ENCODE measurements at places on chromosomes 1 and 21. TPM values are rescaled to one million over a fixed set of nuclear protein-coding genes. Genes with fewer than 3 reads are reported as not detected.

DNA sequence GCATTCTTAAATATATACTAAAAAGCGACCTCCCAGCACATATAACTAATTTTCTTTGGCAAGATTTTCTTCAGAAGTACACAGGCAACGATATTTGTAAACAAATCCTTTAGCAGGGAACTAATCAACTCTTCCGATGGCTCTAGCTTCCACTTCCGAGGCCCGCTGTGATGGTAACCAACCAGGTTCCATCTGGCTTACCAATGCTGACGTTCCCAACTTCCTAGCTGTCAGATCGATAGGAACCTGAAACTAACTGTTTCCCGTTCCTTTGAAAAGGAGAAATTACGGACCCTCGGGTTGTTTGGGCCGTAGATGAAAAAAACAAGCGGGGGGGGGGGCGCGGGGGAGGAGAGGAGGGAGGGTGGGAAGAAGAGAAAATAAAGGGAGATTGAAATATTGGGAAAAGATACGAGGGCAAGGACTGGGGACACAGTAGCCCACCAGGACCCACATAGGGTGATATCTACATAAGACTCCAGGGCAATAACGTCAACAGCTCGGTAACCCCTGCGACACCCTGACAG, 513 bp downstream of the GTF2B start:
- DNase-seq = peak; percentile 41

- peak; percentile 74 for DNase-seq
These were observed 12.4 kb upstream of the EVI5 start for GRCh38 chr1:92797297-92797696.

GRCh38 chr1:111203681-111204200, 3.3 kb upstream of the DENND2D start:
- no peak for DNase-seq

DNA sequence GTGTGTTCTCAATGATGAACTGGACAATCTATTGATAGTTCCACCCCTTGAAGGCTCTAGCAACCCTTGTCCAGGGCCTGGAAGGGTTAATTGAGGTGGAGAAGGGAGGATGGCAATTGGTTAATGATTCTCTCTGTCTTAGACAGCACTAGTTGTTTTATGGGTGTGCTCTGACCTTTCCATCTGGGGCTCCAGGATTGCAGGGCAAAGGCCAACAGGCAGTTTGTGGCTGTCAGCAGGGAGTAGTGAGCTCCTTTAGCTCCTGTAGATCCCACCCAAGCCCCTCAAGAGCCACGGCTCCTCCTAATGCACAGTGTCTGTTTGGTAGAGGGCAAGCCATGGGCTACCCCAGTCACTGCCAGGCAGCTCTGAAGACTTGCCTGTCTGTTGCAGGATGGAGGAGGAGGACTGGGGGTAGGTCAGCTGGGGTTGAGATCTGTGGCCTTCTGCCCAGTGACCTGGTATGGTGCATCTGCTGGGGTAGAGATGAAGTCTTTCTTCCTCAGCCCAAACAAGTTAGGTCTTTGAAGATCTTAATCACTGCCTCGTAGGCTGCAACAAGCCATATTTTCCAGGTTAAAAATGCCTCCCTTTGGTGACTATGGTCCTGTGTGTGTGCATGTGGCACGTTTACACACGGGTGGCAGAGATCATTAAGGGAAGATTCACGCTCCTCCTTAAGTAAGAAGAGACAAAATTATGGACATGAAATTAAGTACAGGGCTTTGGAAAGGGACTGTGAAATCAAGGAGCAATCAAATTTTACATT, 7.7 kb downstream of the MROH7 start:
- no peak for DNase-seq

- DNase-seq = no peak
These were observed 80.6 kb downstream of the RASAL2 start for GRCh38 chr1:178174539-178174938.

GRCh38 chr1:164813776-164814175, 254.8 kb downstream of the PBX1 start:
- DNase-seq = no peak

- DNase-seq = no peak
These were observed 72.1 kb downstream of the LMX1A start for GRCh38 chr1:165284454-165284853.

DNA sequence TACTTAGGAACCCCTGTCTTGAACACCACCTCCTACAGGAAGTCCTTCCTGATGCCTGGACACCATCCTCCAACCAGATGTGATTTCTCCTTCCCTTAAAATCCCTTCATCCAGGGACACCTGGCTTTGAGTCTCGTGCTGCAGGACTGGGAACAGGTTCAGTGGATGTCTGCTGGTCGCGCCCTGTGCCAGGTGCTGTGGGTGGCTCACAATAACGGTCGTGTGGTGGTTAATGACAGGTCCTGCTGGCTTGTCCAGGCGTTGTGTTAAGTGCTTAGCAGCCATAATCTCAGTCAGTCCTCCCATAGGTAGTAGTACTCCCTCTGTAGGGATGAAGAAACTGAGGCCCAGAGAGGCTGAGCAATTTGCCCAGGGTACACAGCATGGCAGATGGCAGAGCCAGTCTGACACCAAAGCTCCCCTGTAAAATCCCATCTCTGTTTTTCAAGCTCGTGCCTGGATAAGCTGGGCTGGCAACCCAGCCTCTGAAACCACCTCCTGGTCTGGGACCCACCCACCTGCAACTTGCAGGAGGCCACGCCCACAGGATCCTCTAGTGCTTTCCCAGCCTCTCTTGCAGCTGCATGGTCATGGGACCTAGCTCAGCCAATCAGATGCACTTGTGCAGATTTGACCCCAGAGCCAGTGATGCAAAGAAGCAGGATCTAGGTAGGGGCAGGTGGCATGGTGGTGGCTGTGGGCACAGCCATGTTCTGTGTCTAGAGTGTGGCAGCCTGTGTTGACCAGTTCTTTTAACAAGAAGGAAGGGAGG, 106.0 kb upstream of the IFFO2 start:
- DNase-seq = no peak

GRCh38 chr1:164842870-164843269, 283.9 kb downstream of the PBX1 start:
- DNase-seq = peak; percentile 1

GRCh38 chr1:221712198-221712684, 29.6 kb downstream of the DUSP10 start:
- DNase-seq = peak; percentile 99

DNA sequence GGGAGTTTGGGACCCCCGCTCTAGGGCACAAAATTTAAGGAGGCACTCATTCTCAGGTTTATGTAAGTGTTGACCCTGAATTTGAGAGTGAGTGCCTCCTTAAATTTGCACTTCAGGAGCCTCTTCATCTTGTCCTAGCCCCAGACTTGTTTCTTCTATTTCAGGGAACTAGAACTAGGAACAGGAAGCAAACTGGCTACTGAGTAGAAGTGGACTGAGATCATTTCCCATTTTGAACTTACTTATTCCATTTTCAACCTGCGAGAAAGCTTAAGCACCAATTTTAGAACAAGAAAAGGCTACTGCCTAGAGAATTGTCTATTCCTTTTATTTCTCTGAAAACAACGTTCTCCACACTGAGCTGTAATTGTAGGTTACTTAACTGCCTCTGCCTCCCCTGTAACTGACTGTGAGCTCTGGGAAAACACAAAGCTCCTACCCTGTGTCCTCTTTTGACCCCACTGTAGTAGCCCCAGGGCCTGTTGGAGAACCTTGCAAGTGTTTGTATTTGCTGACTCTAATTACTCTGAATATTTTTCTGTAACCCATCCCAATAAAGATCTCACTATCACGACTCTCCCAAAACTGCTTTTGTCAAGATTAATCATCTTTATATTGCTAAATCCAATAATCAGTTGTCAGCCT, 2.5 kb downstream of the PPT1 start:
- no peak for DNase-seq

DNA sequence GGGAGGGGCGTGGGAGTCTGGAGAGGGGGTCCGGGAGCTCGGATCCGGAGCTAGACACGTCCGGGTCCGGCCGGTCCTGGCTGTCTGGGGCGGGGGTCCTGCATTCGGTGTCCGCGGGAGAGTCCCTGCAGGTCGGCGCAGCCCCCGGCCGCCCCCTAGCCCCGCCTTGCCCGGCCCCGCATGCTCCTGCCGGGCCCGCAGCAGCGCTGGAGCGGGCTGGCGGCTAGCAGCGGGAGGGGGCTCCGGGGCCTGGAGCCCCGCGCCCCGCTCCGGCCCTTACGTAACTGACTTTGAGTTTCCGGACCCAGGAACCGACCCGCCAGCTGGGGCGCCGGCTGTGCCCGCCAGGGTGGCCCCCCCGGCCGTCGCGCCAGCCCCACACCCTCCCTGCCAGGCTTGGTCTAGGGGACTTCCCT, 26.9 kb upstream of the EPB41 start:
- no peak for DNase-seq

GRCh38 chr1:67514786-67515185, 84.6 kb upstream of the SERBP1 start:
- no peak for DNase-seq

GRCh38 chr21:32422064-32422463, 9.6 kb downstream of the EVA1C start:
- DNase-seq = no peak

GRCh38 chr1:232142403-232143314, 487.3 kb downstream of the SIPA1L2 start:
- DNase-seq = peak; percentile 82

- DNase-seq = no peak
These were observed 50.3 kb downstream of the HIVEP3 start for GRCh38 chr1:41868241-41868998.

GRCh38 chr1:109274533-109275476, 8.1 kb downstream of the PSRC1 start:
- peak; percentile 75 for DNase-seq

DNA sequence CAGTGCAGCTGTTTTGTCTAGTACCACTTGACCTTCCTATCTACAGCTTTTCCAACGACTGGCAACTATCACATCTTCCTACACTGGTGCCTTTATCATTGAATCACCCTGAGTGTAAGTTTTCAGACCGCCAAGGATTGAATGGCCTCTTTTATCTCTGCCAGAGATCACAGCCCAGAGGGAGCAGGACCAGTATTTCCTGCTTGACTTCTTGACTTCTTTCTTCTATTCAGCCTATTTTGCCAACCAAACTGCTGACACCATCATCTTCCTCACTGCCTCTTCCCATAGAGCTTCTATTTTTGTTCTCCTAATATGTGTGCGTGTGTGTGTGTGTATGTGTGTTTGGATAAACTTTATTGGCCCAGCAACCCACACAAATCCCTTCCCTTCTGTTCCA, 53.8 kb downstream of the SERBP1 start:
- DNase-seq = no peak

- peak; percentile 76 for DNase-seq
These were observed 75.0 kb downstream of the CLIC6 start for GRCh38 chr21:34743831-34744230.

GRCh38 chr1:221497046-221497445, 244.8 kb downstream of the DUSP10 start:
- no peak for DNase-seq

DNA sequence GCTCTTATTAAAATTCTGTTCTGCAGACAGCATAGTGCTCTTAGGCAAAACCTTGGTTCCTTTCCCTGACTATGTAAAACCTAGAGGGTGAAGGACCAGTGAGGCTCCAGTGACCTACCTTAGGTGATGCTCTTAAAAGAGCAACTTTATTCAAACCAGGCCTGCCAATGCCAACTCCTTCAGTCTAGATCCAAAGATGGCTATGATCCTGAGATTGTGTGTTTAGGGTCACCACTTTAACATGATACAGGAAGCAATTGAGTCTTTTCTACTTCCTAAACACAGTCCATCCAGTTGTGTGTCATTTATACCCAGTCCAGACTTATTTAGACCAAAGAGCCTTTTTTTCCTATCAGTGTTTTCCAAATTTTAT, 10.8 kb downstream of the MCL1 start:
- no peak for DNase-seq

DNA sequence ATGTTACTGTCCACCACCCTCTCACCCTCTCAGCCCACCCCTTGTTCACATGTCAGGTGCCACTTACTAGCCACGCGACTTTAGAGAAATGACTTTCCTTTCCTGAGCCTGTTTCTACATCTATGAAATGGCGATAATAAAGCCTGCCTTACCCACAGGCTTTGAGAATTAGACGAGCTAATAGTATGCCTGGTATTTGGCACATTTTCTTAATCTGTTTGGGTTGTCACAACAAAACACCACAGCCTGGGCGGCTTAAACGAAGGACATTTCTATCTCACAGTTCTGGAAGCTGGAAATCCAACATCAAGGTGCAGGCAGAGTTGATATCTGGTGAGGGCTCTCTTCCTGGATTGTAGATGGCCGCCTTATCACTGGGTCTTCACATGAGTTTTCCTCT, 273.9 kb upstream of the FMN2 start:
- no peak for DNase-seq

DNA sequence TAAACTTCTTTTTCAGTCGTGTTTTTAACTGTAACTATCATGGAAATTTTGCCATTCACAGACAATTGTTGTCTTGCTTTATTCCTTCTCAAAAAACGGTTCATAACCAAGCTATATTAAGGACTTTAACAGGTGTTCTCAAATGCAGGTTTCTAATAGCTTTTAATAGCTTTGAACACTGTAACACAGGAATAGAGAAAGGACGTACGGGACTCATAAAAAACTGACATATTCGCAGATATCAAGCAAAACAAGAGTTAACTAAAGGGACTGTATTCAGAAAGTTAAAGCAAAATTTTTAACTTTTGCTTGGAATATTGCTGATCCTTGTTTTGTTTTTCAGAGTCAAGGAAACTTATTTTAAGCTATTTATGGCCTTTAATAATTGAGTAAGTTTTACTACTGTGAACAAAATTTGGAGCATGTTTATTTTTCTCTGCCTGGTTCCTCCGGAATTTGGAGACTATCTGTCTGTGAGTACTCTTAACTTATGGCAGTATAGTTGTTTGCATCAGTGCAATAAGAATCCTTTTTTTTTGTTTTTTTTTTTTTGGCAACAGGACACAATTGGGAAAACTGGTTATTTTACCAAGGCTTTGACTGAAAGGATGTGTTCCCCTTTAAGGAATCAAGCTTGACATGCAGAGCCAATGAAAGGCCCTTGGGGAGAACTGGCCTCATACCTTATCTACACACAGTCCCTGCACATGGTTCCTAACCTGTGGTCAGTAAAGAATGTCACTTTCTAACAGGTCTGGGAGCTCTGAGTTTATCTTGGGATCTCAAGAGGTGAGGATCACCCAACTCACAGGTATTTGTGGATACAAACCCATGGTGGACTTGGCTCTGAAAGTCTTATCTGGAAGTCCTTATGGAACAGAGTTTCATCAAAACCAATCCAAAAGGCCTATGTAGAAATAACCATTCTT, 5.8 kb upstream of the CD46 start:
- DNase-seq = no peak

- DNase-seq = no peak
These were observed 1797.7 kb downstream of the MRPL39 start for GRCh38 chr21:23809573-23809972.

- DNase-seq = peak; percentile 56
These were observed 1.1 kb downstream of the LAMB3 start for GRCh38 chr1:209651138-209651587.

The NKAIN1 gene
- total RNA-seq = under 0.01 TPM

The SMCP gene
- total RNA-seq = not detected

The ADAMTS4 gene
- 0.72 TPM for total RNA-seq

The SOD1 gene
- total RNA-seq = 312 TPM

The TAF13 gene
- 81.4 TPM for total RNA-seq

The OR2T6 gene
- not detected for total RNA-seq

The OPTC gene
- not detected for total RNA-seq
